NCI-H748 treated with DMSO at 0.1 percent for 48 hours (cell line): ENCODE measurements at places on chromosomes 11 and 22.

GRCh38 chr11:95078526-95078925 lies 11.1 kb upstream of the ENDOD1 start:
- no peak for DNase-seq

DNA sequence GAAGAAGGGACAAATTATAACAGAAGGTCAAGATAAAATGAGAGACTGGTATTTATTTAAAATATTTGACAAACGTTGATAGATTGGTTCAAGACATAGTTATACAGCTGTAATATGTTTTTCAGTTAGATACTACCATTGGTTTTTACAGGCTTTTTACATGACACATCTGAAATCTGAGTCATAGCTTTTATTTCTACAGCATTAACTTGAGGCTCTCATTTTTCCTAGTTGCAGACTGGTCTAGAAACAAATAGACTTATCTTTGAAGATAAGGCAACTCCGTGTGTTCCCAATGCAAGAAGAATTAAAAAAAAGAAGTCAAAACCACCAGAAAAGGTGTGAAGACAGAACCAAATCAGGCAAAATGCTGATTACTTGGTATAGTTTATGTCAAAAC lies 31.3 kb downstream of the CEP57 start:
- DNase-seq, result no peak

- no peak for DNase-seq
These were observed 81.5 kb downstream of the GRK3 start for GRCh38 chr22:25645964-25646363.

GRCh38 chr11:56172256-56172830 lies 4.1 kb upstream of the OR5J2 start:
- no peak for DNase-seq

GRCh38 chr11:10350334-10350733 lies 45.5 kb downstream of the ADM start:
- no peak for DNase-seq

DNA sequence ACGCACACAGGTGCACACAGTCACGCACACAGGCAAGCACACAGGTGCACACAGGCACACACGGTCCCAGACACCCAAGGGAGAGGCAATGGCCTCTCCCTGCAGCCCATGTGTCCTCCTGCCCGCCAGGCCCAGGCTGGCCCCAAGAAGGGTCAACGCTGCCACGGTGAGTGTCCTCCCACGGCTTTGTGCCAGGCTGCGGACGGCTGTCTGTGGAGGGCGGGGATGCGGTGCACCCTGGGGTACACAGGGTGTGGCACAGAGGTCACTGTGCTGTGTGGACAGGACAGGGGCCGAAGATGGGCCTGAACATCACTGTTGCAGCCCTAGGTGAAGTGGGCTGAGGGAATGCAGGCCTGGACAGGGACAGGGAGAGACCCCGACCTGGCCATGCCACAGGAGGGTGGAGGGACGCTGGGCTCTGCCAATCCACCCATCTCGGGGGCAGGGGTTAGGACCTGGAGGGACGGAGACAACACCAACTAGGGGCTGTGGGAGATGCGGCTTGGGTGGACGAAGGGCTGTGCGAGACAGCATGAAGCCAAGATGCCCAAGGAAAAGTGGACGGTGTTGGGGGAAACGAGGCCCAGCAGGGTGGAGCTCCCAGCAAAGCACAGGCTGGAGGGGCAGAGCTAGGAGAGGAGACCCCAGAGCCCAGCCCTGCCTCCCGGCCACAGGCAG lies 523.8 kb downstream of the BRD1 start:
- DNase-seq, result no peak

DNA sequence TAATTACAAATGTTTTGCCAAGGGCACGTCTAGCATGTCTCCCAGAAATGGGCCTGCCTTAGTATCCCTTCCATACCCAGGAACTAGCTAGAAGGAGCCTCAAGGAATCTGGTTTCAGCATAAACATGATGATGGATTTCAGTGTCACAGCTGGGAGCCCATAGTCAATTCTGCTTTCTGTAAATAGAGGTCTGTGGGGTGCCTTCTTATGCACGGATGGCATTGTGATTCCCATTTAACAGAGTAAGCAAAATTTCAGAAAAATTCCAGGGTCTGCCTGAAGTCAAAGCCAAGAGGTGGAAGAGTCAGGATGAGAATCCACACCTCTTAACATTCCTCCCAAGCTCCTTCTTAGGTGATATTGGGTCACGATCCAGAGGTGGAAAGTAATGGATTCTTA lies 12.1 kb downstream of the DUSP18 start:
- no peak for DNase-seq

- DNase-seq, result no peak
These were observed 47.5 kb upstream of the GALNT18 start for GRCh38 chr11:11669233-11669846.

- no peak for DNase-seq
These were observed 29.0 kb upstream of the CREB3L1 start for GRCh38 chr11:46248289-46249102.

DNA sequence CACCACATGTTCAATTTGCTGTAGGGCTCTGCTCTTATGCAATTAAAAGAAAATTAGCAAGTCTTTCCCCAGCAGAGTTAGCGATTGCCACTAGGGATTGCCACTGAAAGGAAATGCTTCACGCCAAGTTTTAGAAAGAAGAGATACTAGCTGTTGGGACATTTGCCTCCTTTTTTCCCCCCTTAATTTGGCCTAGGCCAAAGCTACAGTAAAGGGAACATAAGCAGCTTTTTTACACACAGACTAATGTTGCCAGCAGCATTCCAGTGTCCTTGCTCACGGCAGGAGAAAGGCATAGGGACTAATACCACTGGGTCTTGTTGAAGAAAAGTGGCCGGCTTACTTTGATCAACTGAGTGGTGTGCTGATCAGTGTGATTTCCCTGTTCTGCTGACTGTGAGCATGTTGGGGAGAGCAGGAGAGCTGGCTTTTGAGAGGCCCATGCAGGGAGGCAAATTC lies 71.2 kb downstream of the PHF21A start:
- no peak for DNase-seq

DNA sequence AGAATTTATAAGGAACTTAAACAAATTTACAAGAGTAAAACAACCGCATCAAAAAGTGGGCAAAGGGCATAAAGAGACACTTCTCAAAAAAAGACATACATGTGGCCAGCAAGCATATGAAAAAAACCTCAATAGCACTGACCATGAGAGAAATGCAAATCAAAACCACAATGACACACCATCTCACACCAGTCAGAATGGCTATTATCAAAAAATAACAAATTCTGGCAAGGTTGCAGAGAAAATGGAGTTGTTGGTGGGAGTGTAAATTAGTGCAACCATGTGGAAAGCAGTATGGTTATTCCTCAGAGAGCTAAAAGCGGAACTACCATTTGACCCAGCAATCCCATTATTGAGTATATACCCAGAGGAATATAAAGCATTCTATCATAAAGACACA lies 866.8 kb upstream of the TENM4 start:
- no peak for DNase-seq
